Neuronal stem cell (in vitro differentiated cells): ENCODE measurements at places on chromosomes 11 and 22.

- DNase-seq = no peak
Measured at GRCh38 chr22:33772745-33773144, 147.5 kb downstream of the LARGE1 start.

DNA sequence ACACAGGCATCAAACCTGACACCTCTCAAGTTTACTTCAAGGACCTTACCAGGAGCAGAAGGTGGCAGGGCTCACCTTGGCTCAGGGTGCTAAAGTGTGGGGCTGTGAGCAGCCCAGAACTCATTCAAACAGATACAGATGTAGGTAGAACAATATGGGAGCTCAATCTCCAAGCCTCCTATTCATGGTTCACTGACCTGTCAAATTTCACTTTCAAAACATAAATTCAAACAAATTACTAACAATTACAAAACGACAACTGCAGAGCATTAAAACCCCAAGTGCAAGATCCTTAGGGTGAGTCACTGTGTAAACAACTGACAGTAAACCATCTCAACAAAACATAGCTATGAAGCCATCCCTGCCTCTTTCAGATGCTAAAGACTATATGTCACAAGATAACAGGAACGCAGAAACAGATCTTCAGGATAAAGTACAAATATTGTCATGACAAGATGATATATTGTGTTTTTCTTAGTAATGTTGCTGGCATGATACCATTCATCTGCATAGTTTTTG lies 303.5 kb upstream of the ANO3 start:
- no peak for DNase-seq

DNA sequence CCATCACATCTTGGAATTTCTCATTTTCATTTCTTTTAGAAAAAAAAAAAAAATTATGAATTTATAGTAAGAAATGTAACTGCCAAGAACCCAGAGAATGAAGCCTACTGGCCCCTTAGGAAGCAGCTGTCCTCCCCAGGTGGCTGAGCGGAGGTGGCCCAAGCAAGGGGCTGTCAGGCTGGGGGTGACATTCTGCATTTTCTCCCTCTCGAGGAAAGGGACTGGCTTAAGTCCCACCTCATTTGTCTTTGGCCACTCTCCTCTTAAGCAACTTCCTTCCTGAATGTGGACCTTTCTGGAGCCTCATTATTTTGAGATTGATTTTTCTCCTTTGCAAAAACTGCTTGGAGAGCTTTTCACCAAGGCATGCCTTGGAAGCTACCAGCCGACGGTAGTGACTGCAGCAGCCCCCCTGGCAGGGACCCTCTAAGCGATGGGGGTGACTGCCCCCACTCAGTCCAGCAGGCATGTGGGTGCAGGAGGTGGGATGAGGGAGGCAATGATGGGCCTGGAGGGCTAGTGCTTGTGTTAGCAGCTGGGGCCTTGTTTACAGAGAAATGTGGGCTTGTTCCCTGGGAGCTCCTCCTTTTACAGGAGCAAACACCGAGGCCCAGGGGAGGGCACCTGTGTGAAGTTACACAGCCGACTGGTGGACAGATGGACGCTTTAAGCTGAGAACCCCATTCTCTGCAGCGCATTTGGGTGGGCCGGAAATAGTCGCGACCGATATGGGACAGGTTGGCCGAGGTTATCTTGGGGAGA lies 111.7 kb downstream of the MORC2 start:
- DNase-seq = no peak

DNA sequence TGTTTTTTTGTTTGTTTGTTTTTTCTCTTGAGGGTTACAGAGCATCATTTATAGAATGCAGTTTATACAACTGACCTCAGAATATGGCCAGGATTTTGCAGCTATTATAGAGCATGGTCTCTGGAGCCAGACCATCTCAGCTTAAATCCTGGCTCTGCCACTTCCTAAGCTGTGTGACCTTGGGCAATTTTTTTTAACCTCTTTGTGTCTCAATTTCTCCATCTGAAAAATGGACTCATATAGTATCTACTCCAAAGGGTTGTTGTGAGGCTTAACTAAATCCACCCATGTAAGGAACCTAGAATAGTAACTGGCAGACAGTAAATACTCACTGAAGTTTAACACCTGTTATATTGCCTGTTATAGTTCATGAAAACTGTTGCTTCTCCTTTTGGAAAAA lies 8.3 kb upstream of the DGAT2 start:
- no peak for DNase-seq

DNA sequence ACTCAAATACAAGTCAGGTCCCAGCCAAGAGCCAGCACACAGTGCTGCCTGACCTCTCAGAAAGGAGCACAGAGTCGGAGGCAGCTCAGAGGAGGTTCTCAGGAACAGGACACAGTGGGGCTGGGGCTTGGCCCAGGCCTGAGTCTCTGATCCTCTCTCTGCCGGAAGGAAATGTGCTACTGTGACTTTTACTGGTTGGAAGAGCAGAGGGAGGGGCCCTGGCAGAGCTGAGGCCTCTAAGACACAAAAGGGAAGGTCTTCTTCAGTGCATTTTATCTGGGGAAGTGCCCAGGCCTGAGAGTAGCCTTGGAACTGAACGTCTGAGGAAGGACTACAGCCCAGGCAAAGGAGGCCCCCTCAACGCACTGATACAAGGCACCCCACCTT lies 16.2 kb upstream of the CASTOR1 start:
- DNase-seq = no peak

GRCh38 chr11:75852406-75853017 lies 37.5 kb downstream of the UVRAG start:
- no peak for DNase-seq

DNA sequence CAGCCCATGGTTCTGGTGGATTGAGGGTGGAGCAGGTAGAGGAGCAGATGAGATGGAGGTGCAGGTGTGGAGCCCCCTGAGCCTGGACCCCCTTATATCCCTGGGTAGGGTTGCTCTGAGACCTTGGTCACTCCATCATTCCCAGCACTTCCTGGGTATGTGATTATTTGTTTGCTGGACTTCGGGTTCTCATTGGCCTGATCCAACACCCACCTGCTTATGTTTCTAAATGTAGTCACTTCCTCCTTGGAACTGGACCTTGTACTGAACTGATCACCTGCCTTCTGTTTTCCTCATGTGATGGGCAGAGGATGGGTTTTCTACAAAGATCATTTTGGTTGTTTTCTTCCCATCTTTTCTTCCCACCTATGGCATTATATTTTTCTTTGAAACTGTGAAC lies at the start of gene KRTAP5-4:
TSS of gene KRTAP5-4 (minus strand) at position 53 of the 400 bp plus-strand sequence. CDS start at position 8, 45 bp downstream.
- DNase-seq = no peak

GRCh38 chr11:12167061-12168000 lies 56.9 kb downstream of the MICAL2 start:
- DNase-seq = no peak

DNA sequence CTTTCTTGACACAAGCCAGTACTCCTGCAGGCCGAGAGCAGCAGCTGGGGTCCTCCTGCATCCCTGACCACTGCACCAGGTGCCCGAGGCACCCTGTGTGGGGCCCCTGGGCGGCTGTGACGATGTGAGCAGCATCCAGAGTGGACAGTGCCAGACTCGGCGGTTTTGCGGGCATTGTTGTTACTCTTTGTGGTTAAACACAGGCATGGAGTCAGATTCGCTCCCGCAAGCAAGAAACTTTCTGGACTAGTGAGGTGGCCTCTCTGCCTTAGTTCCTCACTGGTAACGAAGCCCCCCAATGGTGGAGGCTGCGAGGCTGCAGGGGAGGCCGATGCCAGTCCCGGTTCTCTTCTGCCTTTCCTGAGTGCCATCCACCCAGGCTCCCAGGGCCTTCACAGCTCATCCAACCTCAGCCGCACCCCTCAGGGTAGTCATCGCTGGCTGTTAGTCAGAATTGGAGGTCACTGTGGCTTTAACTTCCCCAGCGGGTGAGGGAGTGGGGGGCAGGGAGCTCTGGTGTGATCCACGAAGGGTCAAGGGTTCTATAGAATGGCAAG lies 3.7 kb upstream of the CLDN5 start:
- DNase-seq = no peak

DNA sequence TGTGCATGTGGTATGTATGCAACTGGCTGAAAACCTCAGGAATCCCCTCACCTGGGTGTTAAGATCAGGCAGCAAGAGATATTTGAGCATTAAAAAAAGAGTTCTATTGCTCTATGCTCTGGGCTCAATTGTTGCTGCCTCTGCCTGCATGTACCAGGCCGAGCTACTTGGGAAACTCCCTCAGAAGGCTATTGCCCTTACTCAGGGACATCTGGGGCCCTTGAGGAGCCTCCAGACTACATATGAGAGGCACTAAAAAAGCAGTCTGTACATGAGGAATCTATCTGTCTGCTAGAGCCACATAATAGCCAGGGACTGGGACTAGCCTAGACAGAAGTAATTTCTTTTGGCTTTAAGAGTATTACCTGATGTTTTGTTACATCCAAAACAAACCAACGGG lies 120.1 kb downstream of the SWAP70 start:
- no peak for DNase-seq

DNA sequence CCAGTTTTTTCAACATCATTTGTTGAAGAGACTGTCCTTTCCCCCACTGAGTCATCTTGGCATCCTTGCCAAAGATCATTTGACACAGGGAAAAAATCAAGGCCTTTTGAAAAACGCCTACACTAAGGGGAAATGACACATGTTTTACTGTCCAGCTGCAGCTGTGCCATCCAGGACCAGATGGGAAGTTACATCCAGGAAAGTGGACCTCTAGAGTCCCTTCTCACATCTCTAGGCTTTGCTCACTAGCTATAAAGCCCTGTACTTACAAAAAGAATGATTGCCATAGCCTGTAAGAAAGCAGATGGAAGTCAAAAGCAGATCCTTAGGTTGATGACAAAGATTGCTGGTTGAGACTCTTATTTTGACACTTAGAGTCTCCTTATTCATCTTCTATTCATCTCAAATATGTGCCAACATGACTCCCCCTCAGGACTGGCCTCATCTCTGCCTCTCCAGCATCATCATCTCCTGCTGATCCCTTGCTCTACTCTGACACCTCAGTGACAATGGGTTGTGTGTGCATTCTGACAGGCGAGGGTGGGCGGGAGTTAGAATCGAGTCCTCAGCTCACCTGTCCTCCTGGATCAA lies 22.8 kb downstream of the OSBP2 start:
- DNase-seq = no peak

DNA sequence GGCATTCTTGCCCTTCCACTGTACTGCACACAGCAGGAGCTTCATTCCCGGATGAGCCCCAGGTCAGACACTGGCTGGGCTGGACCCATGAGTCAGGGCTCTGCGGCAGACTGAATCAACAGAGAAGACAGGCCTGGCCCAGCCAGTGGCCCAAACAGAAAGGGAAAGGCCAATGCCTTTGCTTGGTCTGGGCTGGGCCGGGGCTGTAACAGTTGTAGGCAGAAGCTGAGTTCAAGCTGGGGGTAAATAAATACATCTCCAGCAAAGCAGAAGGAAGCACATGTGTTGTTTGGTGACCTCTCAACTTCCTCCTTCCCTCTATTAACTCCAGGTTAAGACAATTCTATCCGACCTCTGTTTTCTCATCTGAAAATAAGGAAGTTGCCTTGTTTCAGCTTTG lies 1.8 kb upstream of the SMIM35 start:
- DNase-seq = no peak

DNA sequence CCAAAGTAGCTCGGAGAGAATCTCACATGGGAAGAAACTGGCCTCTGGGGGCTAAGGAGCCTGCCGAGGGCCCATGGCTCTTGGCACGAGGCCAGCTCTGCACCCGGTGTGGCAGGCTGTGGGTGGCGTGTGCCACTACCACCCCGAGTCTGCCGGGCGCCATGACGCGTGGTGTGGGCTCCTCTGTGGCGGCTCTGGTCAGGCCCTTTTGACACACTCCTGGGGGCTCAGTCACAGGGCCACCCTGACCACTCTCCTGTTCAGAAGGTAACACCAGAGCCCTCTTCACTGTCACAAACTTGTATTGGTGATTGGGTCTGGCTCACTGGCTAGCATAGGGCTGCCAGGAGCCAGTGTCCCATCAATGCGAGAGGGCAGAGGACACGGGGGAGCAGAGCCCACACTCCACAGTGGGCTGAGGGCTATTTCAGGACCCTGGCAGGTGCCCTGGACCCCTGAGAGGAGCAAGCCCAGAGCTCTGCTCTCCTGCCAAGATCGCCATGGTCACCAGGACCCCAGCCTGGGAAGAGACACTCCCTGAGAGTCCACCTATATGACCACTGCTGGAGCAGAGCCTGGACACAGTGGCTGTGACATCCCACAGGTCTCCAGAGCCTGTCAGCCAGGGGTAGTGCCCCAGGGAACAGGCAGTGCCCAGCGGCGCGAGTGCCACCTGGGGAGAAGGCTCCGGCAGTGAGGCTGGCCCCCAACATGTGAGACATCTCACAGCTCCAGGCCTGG lies 8.6 kb upstream of the PPM1F start:
- DNase-seq = no peak

- DNase-seq = no peak
Measured at GRCh38 chr22:25112538-25113253, 87.0 kb upstream of the CRYBB3 start.

- DNase-seq = peak; percentile 32
Measured at GRCh38 chr11:70471254-70471653, 72.9 kb downstream of the CTTN start.

- no peak for DNase-seq
Measured at GRCh38 chr11:117932947-117933346, 3.7 kb upstream of the TMPRSS13 start.

DNA sequence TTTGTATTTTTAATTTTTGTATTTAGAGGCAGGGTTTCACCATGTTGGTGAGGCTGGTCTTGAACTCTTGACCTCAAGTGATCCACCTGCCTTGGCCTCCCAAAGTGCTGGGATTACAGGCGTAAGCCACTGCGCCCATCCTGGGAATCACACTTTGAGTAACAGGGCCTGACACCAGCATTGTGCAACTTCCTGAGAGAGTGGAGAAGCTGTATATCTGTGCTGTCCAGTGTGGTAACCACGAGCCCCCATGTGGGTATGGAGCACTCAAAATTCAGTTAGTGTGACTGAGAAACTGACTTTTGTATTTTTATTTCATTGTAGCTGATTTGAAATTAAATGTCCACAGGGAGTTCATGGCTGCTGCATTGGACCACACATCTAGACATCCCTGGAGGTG lies 36.2 kb downstream of the MPPED1 start:
- no peak for DNase-seq

DNA sequence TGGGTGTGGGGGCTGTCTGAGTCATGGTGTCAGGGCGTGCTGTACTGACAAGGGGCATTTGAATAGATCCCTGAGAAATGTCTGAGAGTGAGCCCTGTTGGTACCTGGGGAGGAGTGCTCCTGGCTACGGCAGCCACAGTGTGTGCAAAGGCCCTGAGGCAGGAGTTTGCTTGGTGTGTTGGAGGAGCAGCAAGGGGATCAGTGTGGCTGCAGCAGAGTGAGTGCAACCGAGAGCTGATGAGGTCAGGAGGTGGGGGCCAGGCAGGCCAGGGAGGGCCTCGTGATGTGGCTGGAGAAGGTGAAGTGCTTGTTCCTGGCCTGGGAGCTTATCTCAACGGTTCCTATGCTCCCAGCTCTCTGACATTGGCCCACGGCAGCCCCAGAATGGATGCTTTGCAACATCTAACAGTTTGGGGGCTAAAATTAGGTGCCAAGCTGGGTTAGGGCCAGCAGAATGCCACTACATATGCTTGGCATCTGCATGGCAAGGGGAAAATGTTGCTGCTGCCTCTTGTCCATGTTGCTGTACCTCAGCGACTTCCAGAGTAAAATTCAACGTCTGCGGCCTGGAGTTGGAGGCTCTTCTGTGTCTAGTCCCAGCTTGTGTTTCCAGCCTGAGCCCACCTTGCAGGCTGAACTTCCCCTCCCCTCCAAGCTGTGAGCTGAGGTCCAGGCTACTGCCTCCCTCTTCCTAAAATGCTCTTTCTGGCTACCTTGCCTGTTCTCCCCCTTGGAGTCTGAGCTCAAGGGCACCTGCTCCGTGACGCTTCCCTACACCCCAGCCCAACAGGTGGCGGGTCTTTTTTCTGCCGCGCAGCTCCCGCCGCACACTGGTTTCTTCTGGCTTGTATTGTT lies 48.2 kb upstream of the MYEOV start:
- DNase-seq = no peak
